Thoracic aorta endothelial cell (primary cell): ENCODE measurements at places on chromosomes 12 and 14. TPM values are rescaled to one million over a fixed set of nuclear protein-coding genes. Genes with fewer than 3 reads are reported as not detected.

LAG3 gene
- 0.13 and 0.14 TPM in 2 replicates for total RNA-seq

CPNE6 gene
- total RNA-seq, result not detected in 2 replicates

HNRNPA1 gene
- total RNA-seq, result 668 and 728 TPM in 2 replicates

GALNT9 gene
- 0.40 TPM in 1 of 2 replicates, not detected in the other for total RNA-seq

SOAT2 gene
- total RNA-seq, result not detected in 2 replicates

TAS2R8 gene
- total RNA-seq, result not detected in 2 replicates

SPTLC2 gene
- 76.1 and 93.0 TPM in 2 replicates for total RNA-seq

RCOR1 gene
- total RNA-seq, result 27.5 and 31.2 TPM in 2 replicates

SLC35F4 gene
- total RNA-seq, result not detected in 2 replicates

TAS2R7 gene
- 0.13 and 0.14 TPM in 2 replicates for total RNA-seq

OTUB2 gene
- total RNA-seq, result 0.93 and 1.8 TPM in 2 replicates

SLC2A14 gene
- total RNA-seq, result 0.13 TPM in 1 of 2 replicates, not detected in the other

PCBP2 gene
- total RNA-seq, result 396 and 498 TPM in 2 replicates

PTPN6 gene
- 0.36 TPM in 1 of 2 replicates, not detected in the other for total RNA-seq

PYGL gene
- total RNA-seq, result 126 and 141 TPM in 2 replicates

RASSF8 gene
- total RNA-seq, result 80.1 and 118 TPM in 2 replicates

CAPZA3 gene
- total RNA-seq, result not detected in 2 replicates

DHRS1 gene
- 10.1 and 10.9 TPM in 2 replicates for total RNA-seq

SLC25A21 gene
- 2.4 and 4.0 TPM in 2 replicates for total RNA-seq

C12orf75 gene
- total RNA-seq, result 64.4 and 81.3 TPM in 2 replicates

XPOT gene
- total RNA-seq, result 118 and 131 TPM in 2 replicates

SPX gene
- under 0.01 and 1.3 TPM in 2 replicates for total RNA-seq

RAB15 gene
- 15.7 and 17.0 TPM in 2 replicates for total RNA-seq

ERO1A gene
- total RNA-seq, result 128 and 138 TPM in 2 replicates

C3AR1 gene
- total RNA-seq, result 0.27 and 0.29 TPM in 2 replicates

MORN3 gene
- 0.29 and 0.80 TPM in 2 replicates for total RNA-seq

SMCO2 gene
- 0.50 and 0.80 TPM in 2 replicates for total RNA-seq

IGFBP6 gene
- total RNA-seq, result 12.2 and 15.7 TPM in 2 replicates

SLC8A3 gene
- total RNA-seq, result 0.07 and 0.27 TPM in 2 replicates

TC2N gene
- total RNA-seq, result under 0.01 and 0.07 TPM in 2 replicates

TAS2R19 gene
- total RNA-seq, result 9.8 and 13.0 TPM in 2 replicates

FGF23 gene
- total RNA-seq, result not detected in 2 replicates

GNB3 gene
- total RNA-seq, result 3.1 and 3.8 TPM in 2 replicates

COQ10A gene
- total RNA-seq, result 8.6 and 9.2 TPM in 2 replicates

TAS2R13 gene
- total RNA-seq, result 2.9 and 5.2 TPM in 2 replicates

HSPA2 gene
- 2.0 and 3.8 TPM in 2 replicates for total RNA-seq

LTBP2 gene
- 165 and 256 TPM in 2 replicates for total RNA-seq

PRKCH gene
- total RNA-seq, result 160 and 163 TPM in 2 replicates

VDR gene
- total RNA-seq, result 0.80 and 1.1 TPM in 2 replicates

C14orf132 gene
- 3.2 and 6.0 TPM in 2 replicates for total RNA-seq
